ENCODE measurements at places on chromosomes 7 and 10. TPM values are rescaled to one million over a fixed set of nuclear protein-coding genes. Genes with fewer than 3 reads are reported as not detected.
A peak's percentile ranks its signal among the peaks of the same experiment; 100 is the strongest.

GRCh38 chr10:43407148-43407575, 1.8 kb downstream of the HNRNPF start:
- peak overlapping the region; percentile 98 for H3K27ac ChIP-seq
- peaks cover 57% of the 10 kb centered on the region for H3K4me1 ChIP-seq
- peak overlapping the region; percentile 80 for H3K4me3 ChIP-seq
- no peaks in the 10 kb centered on the region for H3K27me3 ChIP-seq
- peaks cover 15% of the 10 kb centered on the region for H3K36me3 ChIP-seq

Gene CLCN1
- total RNA-seq: not detected

DNA sequence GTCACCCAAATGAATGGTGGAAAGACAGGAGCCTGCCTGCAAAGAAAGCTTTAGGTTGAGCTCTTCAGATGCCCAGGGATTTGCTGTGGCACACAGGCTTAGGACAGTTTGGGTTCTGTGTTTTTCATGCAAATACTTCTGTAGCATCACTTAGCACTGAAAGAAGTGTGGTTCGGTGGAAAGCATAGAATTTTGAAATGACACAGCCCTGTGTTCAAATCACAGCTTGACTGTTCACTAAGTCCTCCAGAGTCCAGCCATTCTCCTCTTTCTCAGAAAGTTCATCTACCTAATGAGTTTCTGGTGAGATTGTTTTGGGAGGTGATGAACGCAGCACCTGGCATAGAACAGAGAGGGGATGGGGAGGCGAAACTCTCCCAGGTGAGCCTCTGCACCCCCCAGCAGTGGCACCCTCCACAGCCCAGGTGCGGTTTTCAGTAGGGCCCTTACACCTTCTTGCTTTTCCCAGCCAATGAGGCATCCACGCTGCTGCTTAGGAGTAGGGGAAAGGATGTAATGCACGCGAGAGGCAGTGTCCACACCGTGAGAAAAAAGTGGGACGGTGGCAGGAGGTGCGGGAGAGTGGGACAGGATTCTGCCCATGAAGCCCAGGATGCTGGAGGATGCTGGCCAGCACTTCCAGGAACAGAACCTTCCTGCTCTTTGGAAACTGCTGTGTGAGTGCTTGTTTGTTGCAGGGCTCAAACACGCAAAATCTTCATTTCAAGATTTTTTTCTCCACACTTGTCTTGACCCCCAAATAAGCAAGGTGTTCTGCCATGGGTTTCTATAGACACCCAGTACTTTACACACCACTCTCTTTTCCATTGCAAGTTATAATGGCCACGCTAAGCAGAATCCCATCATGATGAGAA, 11.6 kb downstream of the EN2 start:
- peaks cover 27% of the 10 kb centered on the region for H3K4me1 ChIP-seq
- no peak overlapping the region for H3K27ac ChIP-seq
- peaks cover 88% of the 10 kb centered on the region for H3K27me3 ChIP-seq

Gene EMX2
- not detected for total RNA-seq

- H3K4me1 ChIP-seq: no peaks in the 10 kb centered on the region
- H3K36me3 ChIP-seq: no peaks in the 10 kb centered on the region
- H3K27ac ChIP-seq: no peak overlapping the region
- no peaks in the 10 kb centered on the region for H3K27me3 ChIP-seq
- H3K4me3 ChIP-seq: no peak overlapping the region
- DNase-seq: no peak
These were observed 195.1 kb upstream of the WDR11 start for GRCh38 chr10:120656107-120656506.

DNA sequence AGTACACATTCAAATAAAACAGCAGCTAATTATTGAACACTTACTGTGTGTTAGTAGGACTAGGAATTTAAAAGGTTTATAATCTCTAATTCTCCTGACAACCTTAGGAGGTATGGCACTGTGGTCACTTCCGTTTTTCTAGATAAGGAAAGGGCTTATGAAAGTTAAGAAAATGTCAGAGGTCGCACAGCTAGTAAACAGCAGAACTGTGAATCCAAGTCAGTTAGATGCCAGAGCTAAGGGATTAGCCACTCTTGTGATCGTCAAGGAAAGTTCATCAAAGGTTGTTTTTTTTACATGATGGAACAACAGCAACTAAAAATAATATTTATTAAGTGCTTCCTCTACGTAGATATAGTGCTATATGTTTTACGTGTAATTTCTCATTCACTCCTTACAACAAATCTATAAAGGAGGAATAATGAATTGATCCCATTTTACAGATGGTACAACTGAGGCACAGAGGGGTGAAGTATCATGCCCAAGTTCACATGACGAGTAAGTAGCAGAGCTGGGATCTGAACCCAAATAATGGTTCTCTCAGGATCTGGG, 84.9 kb downstream of the NAMPT start:
- H3K36me3 ChIP-seq: no peaks in the 10 kb centered on the region
- no peaks in the 10 kb centered on the region for H3K4me1 ChIP-seq

GRCh38 chr10:7084280-7085005, 326.4 kb downstream of the SFMBT2 start:
- H3K4me1 ChIP-seq: no peaks in the 10 kb centered on the region
- H3K27ac ChIP-seq: no peak overlapping the region
- no peaks in the 10 kb centered on the region for H3K27me3 ChIP-seq

DNA sequence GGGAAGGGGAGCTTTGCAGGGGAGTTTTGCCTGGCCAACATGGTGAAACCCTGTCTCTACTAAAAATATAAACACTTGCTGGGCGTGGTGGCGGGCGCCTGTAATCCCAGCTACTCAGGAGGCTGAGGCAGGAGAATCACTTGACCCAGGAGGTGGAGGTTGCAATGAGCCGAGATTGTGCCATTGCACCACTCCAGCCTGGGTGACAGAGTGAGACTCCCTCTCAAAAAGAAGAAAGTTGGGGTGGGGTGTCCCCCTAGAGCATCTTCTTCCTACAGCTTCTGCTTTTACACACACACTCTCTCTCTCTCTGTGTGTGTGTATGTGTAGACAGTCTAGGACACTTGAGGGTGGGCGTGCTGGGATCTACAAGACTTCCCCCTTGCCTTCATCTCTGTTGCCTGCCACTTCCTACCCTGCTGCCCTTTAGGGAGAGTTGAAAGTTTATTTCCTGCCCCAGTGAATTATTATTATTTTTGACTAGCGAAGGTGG, 21.7 kb downstream of the PLAU start:
- H3K27me3 ChIP-seq: no peaks in the 10 kb centered on the region
- no peaks in the 10 kb centered on the region for H3K36me3 ChIP-seq
- peaks cover 13% of the 10 kb centered on the region for H3K4me1 ChIP-seq
- no peak overlapping the region for H3K4me3 ChIP-seq
- no peak overlapping the region for H3K27ac ChIP-seq

- H3K4me1 ChIP-seq: no peaks in the 10 kb centered on the region
- H3K27me3 ChIP-seq: no peaks in the 10 kb centered on the region
- no peaks in the 10 kb centered on the region for H3K36me3 ChIP-seq
- no peak for DNase-seq
- H3K27ac ChIP-seq: no peak overlapping the region
- no peak overlapping the region for H3K4me3 ChIP-seq
These were observed 218.6 kb downstream of the BICC1 start for GRCh38 chr10:58731276-58731675.

- no peak overlapping the region for H3K27ac ChIP-seq
- no peaks in the 10 kb centered on the region for H3K27me3 ChIP-seq
- no peak for DNase-seq
These were observed 361.1 kb downstream of the HGF start for GRCh38 chr7:81408728-81409127.

Gene SLC25A28
- total RNA-seq: 112 TPM

Gene ACTL6B
- not detected for total RNA-seq

DNA sequence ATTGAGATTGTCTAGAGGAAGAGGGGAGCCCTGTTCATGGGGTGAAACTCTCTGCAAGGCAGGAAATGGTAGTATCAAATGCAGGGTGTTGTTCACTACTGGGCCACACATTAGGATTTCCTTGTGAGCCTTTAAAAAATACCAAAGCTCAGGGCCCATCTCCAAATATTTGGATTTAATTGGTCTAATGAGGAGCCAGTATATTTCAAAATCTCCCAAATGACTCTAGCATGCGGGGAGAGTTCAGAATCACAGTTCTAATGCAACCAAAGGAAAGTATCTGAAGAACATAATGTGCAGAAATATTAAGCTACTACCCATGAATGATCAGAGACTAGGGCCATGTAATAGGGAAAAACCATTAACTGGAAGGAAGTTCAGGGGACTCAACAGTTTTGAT, 27.3 kb downstream of the JCAD start:
- H3K27me3 ChIP-seq: peaks cover 61% of the 10 kb centered on the region
- no peak for DNase-seq
- H3K4me3 ChIP-seq: no peak overlapping the region
- H3K36me3 ChIP-seq: no peaks in the 10 kb centered on the region
- H3K4me1 ChIP-seq: peaks cover 24% of the 10 kb centered on the region

GRCh38 chr7:95411666-95412065, 15.5 kb upstream of the PON3 start:
- no peak overlapping the region for H3K27ac ChIP-seq
- DNase-seq: no peak
- no peaks in the 10 kb centered on the region for H3K27me3 ChIP-seq
- no peak overlapping the region for H3K4me3 ChIP-seq

GRCh38 chr7:138125598-138126111, 49.4 kb downstream of the AKR1D1 start:
- H3K4me3 ChIP-seq: no peak overlapping the region
- H3K4me1 ChIP-seq: no peaks in the 10 kb centered on the region
- H3K36me3 ChIP-seq: no peaks in the 10 kb centered on the region
- H3K27me3 ChIP-seq: no peaks in the 10 kb centered on the region

GRCh38 chr10:126661356-126661755, 9.1 kb downstream of the C10orf90 start:
- no peak overlapping the region for H3K27ac ChIP-seq
- no peaks in the 10 kb centered on the region for H3K27me3 ChIP-seq
- H3K4me1 ChIP-seq: no peaks in the 10 kb centered on the region
- no peak overlapping the region for H3K4me3 ChIP-seq
- H3K36me3 ChIP-seq: no peaks in the 10 kb centered on the region
- DNase-seq: no peak

GRCh38 chr7:14233076-14233867, 243.8 kb upstream of the ETV1 start:
- H3K36me3 ChIP-seq: no peaks in the 10 kb centered on the region
- H3K27ac ChIP-seq: no peak overlapping the region
- DNase-seq: no peak
- H3K4me3 ChIP-seq: no peak overlapping the region
- no peaks in the 10 kb centered on the region for H3K27me3 ChIP-seq

Gene LAMB1
- total RNA-seq: not detected

DNA sequence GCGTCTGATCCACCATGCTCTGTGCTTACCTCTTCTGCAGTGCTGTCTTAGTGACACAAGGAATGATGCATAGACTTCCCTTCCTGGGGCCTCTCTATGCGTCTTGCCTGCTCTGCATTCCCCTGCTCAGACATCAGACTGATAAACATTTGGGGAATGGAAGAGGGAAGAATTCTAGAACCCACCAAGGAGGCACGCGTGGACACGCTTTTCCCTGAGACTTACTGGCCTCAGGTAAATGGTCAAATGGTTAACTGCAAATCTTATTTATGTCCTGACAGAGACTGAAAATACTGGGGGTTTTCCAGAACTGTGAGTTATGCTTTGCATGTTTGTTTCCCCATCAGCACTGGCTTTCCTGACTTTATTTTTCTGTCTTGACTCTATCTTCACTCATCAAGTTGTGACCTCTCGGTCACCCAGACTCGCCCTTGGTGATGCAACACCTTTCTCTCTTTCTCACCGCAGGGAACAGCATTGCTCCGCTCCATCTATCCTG, 285.9 kb upstream of the FZD8 start:
- no peaks in the 10 kb centered on the region for H3K4me1 ChIP-seq
- no peak overlapping the region for H3K4me3 ChIP-seq
- no peak for DNase-seq
- H3K36me3 ChIP-seq: no peaks in the 10 kb centered on the region

DNA sequence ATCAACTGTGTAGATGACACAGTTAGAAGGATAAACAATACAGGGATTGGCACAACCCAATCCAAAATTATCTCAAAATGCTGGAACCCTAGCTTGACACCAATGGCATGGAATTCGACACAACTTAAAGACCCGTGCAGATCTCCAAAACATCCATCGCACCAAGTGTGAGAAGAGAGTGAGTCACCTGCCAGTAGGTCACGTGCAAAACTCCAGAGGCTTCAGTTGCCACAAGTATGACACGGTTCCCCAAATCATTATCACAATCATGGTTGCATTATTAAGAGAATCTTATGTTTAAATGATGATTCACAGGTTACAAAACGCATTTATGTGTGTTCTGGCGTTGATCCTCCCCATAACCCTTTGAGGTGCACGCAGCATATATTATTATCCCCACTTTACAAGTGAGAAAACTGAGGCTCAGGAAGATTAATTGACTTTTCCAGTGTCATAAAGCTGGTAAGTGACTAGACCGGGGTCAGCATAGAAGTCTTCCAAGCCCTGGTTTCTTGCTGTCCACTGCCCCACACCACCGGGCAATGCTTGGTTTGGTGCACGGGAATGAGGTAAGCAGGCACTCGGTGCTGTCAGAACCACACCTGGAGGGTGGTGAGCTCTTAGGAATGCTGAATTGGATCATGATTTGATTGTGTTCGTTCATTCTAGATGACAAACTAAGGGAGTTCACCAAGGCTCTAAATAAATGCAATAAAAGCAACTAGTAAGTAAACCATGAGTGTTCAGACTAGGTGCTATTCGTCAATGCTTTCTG, 23.6 kb upstream of the STK17A start:
- H3K4me1 ChIP-seq: peaks cover 4% of the 10 kb centered on the region
- no peak overlapping the region for H3K4me3 ChIP-seq
- no peaks in the 10 kb centered on the region for H3K36me3 ChIP-seq
- H3K27me3 ChIP-seq: peaks cover 5% of the 10 kb centered on the region

DNA sequence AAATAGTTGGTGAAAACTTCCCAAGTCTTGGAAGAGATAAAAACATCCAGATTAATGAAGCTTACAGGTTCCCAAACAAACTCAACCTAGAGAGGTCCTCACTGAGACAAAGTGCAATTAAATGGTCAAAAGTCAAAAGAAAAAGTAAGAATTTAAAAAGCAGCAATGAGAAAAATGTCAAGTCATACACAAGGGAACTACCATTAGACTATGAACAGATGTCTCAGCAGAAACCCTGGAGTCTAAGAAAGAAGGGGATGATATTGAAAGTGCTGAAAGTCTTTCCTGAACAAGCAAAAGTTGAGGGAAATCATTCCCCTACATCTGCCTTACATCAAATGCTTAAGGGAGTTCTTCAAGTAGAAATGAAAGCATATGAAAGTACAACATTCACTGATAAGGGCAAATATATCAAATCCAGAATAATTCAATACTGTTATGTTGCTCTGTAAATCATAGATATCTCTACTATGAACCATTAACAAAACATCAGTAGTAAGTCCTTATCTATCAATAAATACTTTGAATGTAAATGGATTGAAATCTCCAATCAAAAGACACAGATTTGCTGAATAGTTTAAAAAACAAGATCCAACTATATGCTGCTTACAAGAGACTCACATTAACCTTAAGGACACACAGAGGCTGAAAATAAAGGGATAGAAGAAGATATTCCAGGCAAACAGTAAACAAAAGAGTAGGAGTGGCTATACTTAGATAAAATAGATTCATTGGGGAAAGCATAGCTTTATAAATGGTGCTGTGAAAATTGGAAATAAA, 449.5 kb downstream of the PHTF2 start:
- DNase-seq: no peak
- H3K27ac ChIP-seq: no peak overlapping the region
- no peaks in the 10 kb centered on the region for H3K36me3 ChIP-seq
- no peak overlapping the region for H3K4me3 ChIP-seq
- H3K4me1 ChIP-seq: no peaks in the 10 kb centered on the region

GRCh38 chr10:17578603-17579002, 38.6 kb downstream of the HACD1 start:
- DNase-seq: no peak
- no peaks in the 10 kb centered on the region for H3K36me3 ChIP-seq
- H3K4me1 ChIP-seq: no peaks in the 10 kb centered on the region
- H3K4me3 ChIP-seq: no peak overlapping the region
- no peak overlapping the region for H3K27ac ChIP-seq

Data from CD4-positive, alpha-beta T cell (primary cell).